ENCODE measurements at places on chromosomes 5 and 9. TPM values are rescaled to one million over a fixed set of nuclear protein-coding genes. Genes with fewer than 3 reads are reported as not detected.

Gene HAND1
- total RNA-seq: not detected

Gene EQTN
- total RNA-seq: not detected

Gene GARIN3
- not detected for total RNA-seq

DNA sequence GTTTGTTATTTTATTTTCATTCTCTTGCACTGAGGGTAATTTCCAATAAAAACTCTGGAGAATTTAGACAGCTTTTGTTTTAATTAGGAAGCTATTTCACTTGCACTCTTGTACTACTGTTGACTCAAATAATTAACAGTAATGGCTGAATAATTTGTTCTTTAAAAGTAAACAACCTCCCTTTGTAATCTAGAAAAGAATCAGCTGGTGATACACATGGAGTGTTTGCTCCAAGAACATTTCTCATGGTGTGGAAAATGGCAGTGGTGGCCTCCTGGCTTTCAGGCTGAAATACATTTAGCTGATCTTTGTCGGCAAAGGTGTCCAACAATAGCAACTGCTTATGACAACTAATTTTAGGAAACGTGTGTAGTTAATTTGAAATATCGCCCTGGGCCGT is 129.4 kb downstream of the C9orf152 start:
- no peak overlapping the region for H3K27ac ChIP-seq
- H3K4me1 ChIP-seq: peaks cover 11% of the 10 kb centered on the region
- no peaks in the 10 kb centered on the region for H3K27me3 ChIP-seq
- no peaks in the 10 kb centered on the region for H3K36me3 ChIP-seq

DNA sequence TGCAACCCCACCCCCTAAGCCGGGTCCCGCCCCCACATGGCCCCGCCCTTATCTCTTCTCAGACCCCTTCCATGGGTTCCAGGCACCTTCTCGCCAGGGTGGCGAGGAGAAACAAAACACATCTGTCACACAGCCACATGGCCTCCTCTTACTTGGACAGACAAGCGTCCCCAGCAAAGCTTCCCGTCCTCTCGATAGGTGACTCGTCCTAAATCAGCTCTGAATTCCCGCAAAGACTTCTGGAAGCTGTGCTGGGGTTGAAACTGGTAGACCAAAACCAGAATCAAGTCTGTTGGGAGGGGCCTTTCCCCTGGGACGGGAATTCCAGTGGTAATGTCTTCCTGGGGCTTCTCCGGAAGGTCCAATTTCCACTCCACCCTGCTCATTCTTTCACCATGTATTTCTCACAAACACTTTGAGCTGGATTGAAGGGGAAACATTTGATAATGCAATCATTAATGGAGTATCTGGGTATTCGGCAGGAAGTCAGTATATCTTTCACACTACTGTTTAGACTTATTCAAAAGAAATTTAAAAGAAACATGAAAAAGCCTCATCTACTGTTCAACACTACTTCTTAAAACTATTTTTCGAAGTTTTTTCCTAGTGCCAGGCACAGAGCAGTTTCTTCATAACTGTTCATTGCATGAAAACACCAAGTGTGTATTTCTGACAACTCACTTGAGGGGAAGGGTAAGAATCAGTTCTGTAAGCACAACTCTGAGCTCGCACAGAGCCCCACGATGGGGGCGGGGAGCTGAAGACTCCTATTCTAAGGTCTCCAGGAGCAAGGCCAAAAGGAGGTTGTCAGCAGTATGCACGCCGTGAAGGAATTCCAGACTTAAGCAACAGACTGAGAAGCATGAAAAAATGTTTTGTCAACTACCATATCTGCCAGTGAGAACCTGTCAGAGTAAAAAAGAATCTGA is 644 bp upstream of the CTNNAL1 start:
- H3K36me3 ChIP-seq: no peaks in the 10 kb centered on the region
- no peaks in the 10 kb centered on the region for H3K27me3 ChIP-seq

DNA sequence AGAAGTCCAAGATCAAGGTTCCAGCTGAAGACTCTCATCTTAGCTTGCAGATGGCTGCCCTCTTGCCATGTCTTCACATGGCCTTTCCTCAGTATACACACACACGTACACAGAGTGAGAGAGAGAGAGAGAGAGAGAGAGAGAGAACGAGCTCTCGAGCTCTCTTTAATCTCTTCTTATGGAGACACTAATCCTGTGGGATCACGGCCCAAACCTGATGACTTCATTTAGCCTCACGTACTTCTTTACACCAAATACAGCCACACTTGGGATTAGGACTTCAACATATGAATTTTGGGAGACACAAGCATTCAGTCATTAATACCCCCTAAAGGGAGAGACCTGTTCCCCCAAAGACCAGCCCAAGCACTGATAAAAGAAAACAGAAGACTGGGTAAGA is 42.8 kb downstream of the SIL1 start:
- DNase-seq: no peak
- no peaks in the 10 kb centered on the region for H3K27me3 ChIP-seq
- H3K4me3 ChIP-seq: no peak overlapping the region
- no peaks in the 10 kb centered on the region for H3K36me3 ChIP-seq

- DNase-seq: no peak
- H3K36me3 ChIP-seq: no peaks in the 10 kb centered on the region
- H3K4me1 ChIP-seq: no peaks in the 10 kb centered on the region
- no peak overlapping the region for H3K27ac ChIP-seq
Observed at GRCh38 chr9:125380406-125380805, 118.8 kb downstream of the GAPVD1 start.

DNA sequence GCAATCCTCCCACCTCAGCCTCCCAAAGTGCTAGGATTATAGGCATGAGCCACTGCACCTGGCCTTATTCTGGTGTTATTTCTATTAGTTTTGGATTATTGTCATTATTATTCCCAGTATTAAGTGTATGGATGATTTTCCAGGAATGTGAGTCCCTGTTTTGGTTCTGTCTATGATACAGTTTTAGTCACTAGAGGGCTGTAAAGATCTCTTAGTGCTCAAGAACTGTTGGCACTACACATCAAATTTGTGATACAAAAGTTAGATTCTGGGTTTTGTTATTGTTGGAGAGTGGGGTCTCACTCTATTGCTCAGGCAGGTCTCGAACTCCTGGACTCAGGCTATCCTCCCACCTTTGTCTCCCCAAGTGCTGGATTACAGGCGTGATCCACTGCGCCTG is 12.1 kb downstream of the CCL28 start:
- no peak overlapping the region for H3K27ac ChIP-seq
- no peak overlapping the region for H3K4me3 ChIP-seq
- no peaks in the 10 kb centered on the region for H3K27me3 ChIP-seq
- H3K4me1 ChIP-seq: peaks cover 15% of the 10 kb centered on the region

- H3K36me3 ChIP-seq: no peaks in the 10 kb centered on the region
- DNase-seq: no peak
- H3K4me1 ChIP-seq: no peaks in the 10 kb centered on the region
- H3K27ac ChIP-seq: no peak overlapping the region
Observed at GRCh38 chr9:98402019-98402840, 146.8 kb upstream of the TBC1D2 start.

GRCh38 chr9:28770226-28770625 is 1196.9 kb upstream of the C9orf72 start:
- no peaks in the 10 kb centered on the region for H3K4me1 ChIP-seq
- H3K27me3 ChIP-seq: no peaks in the 10 kb centered on the region

DNA sequence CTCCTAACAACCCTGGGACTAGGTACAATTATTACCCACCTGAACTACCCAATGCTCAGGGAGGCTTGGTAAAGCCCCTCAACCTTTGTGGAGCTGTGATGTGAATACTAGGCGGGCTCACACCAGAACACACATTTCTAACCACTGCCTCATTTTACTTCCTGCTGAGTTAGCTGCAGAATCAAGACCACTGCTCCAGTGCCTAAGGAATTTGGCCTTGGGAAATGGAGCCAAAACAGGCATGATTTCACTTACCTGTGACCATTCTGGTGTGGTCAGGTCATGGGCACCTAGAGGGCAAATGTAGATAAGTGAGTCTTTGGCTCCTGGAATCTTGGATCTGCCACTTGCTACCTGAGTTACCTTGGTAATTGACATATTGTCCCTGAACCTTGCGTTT is 5.2 kb downstream of the WWC1 start:
- peaks cover 9% of the 10 kb centered on the region for H3K4me1 ChIP-seq
- peaks cover 14% of the 10 kb centered on the region for H3K27me3 ChIP-seq

GRCh38 chr5:43316421-43316820 is 3.2 kb upstream of the HMGCS1 start:
- H3K27ac ChIP-seq: no peak overlapping the region
- no peak for DNase-seq
- no peak overlapping the region for H3K4me3 ChIP-seq
- H3K36me3 ChIP-seq: no peaks in the 10 kb centered on the region

DNA sequence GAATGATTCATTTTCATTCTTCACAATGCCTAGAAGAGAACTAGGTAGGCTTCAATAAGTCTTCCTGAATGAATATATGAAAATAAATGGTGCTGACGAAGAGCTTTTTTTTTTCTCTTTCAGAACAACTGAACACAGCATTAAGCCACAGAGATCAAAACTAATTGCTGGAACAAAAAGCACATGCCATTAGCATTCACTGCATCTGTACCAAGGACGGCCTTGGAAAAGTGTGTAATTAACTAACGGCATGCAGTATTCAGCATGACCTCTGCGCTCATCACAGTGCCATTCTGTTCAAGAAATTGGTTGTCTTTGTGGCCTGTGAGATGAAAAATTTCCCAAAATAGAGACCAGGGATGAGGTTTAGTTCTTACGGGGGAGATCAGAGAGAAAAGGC is 99.3 kb downstream of the NUDT12 start:
- DNase-seq: no peak
- H3K27me3 ChIP-seq: no peaks in the 10 kb centered on the region
- H3K27ac ChIP-seq: no peak overlapping the region

GRCh38 chr9:121607434-121608167 is 43.8 kb upstream of the DAB2IP start:
- H3K4me3 ChIP-seq: no peak overlapping the region
- H3K27ac ChIP-seq: no peak overlapping the region
- peaks cover 2% of the 10 kb centered on the region for H3K4me1 ChIP-seq
- no peaks in the 10 kb centered on the region for H3K36me3 ChIP-seq
- H3K27me3 ChIP-seq: no peaks in the 10 kb centered on the region
